ENCODE measurements at places on chromosomes 4 and X.
A peak's percentile ranks its signal among the peaks of the same experiment; 100 is the strongest.

- DNase-seq: no peak
Observed at GRCh38 chr4:23373261-23373660, 516.6 kb downstream of the PPARGC1A start.

DNA sequence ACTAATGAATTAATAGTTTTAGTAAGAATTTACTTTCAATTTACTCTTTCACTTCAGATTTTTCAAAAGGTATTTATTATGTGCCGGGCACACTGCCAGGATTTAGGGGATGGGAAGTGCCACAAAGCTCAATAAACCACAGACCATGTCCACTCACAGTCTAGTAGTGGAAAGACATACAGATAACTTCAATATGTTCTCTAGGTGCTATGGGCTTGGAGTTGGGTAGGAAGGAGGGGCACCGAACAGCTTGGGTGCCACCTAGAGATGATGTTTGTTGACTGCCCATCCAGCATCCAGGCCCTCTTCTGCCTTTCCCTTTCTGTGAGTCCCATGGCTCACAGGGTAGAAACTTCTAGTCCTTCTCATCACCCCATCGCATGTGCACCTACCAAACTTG lies 17.8 kb downstream of the MFAP3L start:
- DNase-seq: no peak

GRCh38 chrX:56784666-56785065 lies 55.6 kb downstream of the NBDY start:
- no peak for DNase-seq

- DNase-seq: no peak
Observed at GRCh38 chr4:87527431-87528220, 1.6 kb downstream of the SPARCL1 start.

- no peak for DNase-seq
Observed at GRCh38 chr4:169253113-169253671, 17.6 kb downstream of the SH3RF1 start.

DNA sequence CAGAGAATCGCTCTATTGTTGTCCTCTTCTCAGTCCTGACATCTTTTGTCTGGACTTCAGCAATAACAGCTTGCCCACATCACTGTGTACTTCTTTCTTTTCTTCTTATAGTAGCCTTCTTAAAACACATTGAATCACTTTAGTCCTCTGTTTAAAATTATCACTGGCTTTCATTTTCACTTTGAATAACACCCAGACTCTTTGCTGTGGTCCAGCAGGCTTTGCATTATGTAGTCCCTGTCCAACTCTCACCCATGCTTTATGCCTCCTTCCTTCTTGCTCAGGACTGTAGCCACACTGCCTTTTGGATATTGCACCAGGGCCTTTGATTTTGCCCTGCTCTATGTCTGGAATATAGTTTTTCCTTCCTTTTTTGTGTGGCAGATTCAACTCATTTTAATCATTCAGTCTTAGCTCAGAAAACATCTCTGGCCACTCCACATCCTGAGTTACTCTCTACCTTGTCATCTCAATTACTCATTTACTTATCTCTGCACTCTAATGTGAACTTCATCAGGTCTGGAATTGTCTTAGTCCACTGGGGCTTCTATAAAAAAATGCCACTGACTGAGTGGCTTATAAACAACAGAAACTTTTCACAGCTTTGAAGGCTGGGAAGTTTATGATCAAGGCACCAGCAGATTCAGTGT lies 168.2 kb downstream of the C4orf33 start:
- DNase-seq: no peak

GRCh38 chr4:63898961-63899360 lies 510.3 kb downstream of the TECRL start:
- DNase-seq: no peak

DNA sequence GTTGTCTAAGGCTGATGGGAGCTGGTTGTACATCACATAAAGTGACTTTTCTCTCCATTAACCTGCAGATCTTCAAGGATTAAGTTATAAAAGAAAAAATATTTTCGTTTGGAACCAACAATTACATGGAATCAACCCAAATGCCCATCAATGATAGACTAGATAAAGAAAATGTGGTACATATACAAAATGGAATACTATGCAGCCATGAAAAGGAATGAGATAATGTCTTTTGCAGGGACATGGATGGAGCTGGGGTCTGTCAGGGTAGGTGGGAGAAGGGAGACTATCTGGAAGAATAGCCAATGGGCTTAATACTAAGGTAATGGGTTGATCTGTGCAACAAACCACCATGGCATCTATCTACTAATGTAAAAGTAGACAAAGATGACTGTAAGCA lies 313.2 kb downstream of the FSTL5 start:
- no peak for DNase-seq

DNA sequence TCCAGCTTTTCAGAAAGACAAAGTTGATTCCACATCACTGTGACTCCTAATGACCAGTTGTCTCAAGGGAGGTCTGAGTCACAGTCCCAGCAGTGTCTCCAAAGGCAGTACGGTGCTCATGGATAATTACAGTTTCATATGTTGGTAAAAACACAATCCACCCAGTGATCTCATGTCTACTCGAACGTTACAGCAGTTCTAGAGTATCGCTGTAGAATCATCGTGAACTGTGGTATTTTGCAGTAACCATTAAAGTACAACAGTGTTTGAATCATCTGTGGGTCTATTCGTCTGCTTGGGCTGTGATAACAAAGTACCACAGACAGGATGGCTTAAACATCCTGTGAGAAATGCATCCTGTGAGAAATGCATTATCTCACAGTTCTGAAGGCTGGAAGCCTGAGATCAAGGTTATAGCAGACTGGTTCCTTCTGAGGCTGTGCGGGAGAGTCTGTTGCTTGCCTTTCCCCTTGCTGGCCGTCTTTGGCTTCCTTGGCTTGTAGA lies 121.1 kb upstream of the SORBS2 start:
- DNase-seq: no peak

DNA sequence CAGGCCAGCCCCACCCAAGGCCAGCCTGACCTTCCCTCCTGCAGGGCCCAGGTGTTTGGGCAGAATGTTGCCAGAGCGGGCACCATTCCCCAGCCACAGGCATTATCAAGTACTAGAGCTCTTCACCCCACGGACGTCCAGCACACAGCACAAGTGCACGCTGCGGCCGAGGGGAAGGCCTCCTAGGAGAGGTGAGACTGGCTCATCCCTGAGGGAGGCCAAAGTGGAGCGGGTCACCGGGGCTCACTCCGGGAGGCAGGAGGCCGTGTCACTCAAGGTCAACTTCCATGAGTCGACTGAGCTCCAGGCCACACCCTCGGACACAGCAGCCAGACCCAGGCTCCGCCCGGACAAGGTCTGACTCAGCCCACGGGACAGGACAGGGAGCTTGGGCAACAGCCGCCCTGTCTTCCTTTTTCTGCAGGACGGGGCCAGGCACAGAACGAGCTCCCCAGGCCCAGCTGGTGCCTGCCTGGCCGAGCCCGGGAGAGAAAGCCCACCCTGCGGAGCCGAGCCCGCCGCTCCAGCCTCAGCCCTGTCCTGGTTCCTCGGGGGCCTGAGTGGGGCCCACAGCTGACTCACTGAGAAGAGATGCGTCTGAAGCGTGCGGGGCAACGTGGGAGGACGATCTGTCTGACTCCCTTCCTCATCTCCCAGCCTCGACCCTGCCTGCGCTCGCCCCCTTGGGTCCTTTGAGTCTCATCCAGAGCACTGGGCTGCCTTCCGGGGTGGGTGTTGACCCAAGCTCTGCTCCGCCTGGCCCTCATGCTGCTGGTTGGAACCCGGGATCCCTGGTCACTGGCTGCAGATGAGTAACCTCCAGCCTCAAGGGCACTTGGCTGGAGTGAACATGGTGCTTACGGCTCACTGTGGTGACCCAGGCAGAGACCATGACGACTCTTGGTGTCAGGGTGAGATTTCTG lies 1.6 kb downstream of the SLC49A3 start:
- no peak for DNase-seq

GRCh38 chrX:151977009-151977408 lies 2.5 kb upstream of the GABRE start:
- DNase-seq: no peak

DNA sequence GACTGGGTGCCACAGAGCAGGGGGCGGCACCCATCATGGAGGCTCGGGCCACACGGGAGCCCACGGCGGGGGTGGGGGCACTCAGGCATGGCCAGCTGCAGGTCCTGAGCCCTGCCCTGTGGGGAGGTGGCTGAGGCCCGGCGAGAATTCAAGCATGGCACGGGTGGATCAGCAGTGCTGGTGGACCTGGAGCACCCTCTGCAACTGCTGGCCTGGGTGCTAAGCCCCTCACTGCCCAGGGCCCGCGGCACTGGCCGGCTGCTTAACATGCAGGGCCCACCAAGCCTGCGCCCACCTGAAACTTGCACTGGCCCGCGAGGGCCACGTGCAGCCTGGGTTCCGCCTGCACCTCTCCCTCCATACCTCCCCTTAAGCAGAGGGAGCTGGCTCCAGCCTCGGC lies 258.6 kb downstream of the CENPC start:
- no peak for DNase-seq

- peak; percentile 40 for DNase-seq
Observed at GRCh38 chrX:82141942-82142341, 940.0 kb downstream of the SH3BGRL start.

DNA sequence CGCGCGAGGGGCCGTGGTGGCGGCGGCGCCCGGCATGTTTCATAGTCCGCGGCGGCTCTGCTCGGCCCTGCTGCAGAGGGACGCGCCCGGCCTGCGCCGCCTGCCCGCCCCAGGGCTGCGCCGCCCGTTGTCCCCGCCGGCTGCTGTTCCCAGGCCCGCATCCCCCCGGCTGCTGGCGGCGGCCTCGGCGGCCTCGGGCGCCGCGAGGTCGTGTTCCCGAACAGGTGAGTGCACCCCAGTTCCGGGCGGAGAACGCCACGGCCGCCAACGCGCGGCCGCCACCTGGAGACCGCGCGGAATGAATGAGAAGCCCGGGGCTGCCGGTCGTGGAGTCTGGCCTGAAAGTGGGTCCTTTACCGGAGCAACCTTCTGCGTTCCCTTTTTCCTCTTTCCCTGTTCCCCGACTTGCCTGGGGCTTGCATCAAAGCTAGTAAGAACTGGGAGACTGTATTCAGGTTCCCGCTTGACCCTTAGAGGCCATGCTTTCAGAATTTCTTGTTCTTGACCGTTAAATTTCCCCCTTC lies 429 bp downstream of the NOCT start:
- peak; percentile 30 for DNase-seq

DNA sequence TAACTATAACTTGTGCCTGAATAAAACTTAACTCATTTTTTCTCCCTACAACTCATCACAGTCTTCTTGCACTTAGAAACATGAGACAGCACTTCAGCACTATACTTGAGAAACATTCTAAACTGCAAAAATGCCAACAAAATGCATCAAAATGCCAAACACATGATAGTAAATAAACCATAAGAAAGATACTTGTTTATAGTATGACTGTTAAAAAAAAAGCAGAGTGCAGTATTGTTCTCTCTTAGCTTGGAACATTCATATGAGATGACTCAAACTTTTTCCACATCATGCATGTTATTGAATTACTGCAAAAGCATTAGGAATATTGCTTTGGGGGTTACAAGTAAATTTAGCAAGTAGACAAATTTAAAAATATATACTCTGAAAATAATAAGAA lies 135.7 kb upstream of the ANXA10 start:
- DNase-seq: no peak

GRCh38 chrX:42366181-42366580 lies 411.8 kb downstream of the PPP1R2C start:
- no peak for DNase-seq

DNA sequence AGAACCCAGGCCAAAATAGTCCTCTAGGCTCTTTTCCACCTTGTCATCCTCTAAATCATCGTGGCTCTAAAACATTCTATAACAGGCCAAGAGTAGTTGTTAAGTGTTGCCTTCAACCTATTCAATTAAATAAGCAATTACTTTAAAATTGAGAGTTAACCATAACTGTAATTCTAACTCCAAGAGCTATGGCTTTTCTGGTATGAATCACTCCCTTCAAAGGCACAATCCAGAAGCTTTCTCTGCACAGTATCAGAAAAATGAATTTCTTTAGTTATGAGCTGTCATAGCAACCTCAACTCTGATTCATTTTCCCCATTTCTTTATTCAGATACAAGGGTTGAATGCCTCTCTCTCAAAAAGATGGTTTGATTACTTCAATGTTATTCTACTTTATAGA lies 21.7 kb downstream of the INPP4B start:
- DNase-seq: no peak

- DNase-seq: peak; percentile 1
Observed at GRCh38 chrX:106791495-106791894, 11.0 kb upstream of the TBC1D8B start.

- no peak for DNase-seq
Observed at GRCh38 chrX:41472231-41472815, 25.2 kb downstream of the NYX start.

- DNase-seq: no peak
Observed at GRCh38 chrX:386239-386767, 404 bp downstream of the PPP2R3B start.

DNA sequence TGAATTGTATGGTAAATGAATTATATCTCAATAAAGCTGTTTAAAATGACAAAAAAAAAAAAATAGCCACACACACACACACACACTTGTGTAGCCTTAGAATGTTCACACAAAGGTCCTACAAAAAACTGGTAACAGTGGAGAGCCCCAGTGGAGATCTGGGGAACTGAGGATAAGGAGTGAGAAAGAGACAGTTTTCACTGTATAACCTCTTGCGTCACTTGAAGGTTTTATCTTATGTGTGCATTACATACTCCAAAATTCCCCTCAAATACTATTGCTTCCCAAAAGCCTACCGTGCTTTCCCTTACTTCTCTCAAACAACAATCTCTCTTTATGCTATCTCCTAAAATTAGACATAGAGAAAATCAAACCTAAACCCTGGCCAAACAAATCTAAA lies 67.8 kb downstream of the SMC1A start:
- DNase-seq: no peak

GRCh38 chr4:62015043-62015739 lies 815.1 kb downstream of the ADGRL3 start:
- DNase-seq: no peak

- DNase-seq: no peak
Observed at GRCh38 chrX:40844471-40844870, 109.1 kb upstream of the MED14 start.

DNA sequence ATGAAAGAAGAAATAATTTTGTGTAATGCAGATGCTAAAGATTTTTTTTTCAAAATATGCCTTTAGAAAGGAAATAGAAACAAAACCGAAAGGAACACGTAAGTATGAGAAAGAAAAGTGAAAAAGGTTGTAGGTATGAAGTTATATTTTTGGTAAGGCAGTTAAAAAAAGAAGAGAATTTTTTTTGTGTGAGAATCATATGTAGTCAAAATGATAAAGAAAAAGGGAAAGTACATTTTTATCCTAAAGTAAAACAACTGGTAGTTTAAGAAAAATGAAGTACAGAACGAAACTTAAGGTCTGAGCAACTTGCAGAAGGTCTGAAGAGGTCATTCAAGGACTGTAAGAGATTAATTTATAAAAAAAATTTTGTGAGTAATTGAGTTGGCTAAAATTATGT lies 164.0 kb upstream of the TRAM1L1 start:
- no peak for DNase-seq

GRCh38 chrX:1491851-1492349 lies 39.2 kb upstream of the ASMTL start:
- peak; percentile 54 for DNase-seq

GRCh38 chr4:13821522-13821921 lies 194.0 kb upstream of the BOD1L1 start:
- DNase-seq: no peak
